AG09319 (cell line): ENCODE measurements at places on chromosomes 1 and 21.

- DNase-seq: no peak
Observed at GRCh38 chr1:209556162-209556690, 27.3 kb upstream of the CAMK1G start.

GRCh38 chr1:147509786-147510395, 31.4 kb upstream of the BCL9 start:
- no peak for DNase-seq

- no peak for DNase-seq
Observed at GRCh38 chr1:81706650-81707435, 93.9 kb upstream of the ADGRL2 start.

DNA sequence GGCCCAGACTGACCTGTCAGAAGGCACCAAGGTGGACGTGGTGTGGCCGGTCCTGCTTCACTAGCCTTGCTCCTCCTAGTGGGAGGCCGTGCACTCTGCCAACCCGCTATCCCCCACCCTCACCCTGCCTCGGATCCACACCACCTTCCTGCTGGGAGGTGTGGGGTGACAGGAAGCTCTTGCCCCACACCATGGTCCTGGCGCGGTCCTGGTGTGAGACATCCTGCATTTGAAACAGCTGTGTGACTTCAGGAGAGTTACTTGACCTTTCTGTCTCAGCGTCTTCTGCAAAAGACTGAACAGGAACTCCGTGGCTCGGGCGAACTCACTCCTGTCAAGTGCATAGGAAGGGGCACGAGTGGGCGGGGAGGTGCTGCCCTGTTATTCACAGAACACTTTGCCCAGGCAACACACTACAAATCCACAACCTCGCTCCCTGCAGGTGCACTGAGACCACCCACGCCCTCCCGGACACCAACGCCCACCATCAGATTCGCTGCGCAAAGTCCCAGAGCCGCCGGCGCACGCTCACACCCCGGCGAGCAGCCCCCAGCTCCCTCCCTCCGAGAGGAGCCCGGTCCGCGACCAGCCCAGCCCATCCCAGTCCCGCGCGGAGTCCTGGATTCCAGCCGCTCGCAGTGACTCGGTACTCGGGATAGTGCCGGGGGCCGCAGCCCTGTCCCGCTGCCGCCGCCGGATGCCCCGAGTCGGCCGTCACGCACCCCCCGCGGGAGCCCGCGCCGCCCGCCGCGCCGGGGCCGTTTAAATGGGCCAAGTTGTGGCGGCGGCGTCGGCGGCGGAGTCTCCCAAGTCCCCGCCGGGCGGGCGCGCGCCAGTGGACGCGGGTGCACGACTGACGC, at the start of gene SAMD11:
SAMD11 (plus strand) TSS at position 793 of the 860 bp plus-strand sequence. CDS start 509 bp downstream, outside the sequence.
- DNase-seq: peak; percentile 61

GRCh38 chr1:40712997-40713396, 21.5 kb downstream of the NFYC start:
- DNase-seq: no peak

- no peak for DNase-seq
Observed at GRCh38 chr1:27885621-27886352, 13.4 kb downstream of the THEMIS2 start.

DNA sequence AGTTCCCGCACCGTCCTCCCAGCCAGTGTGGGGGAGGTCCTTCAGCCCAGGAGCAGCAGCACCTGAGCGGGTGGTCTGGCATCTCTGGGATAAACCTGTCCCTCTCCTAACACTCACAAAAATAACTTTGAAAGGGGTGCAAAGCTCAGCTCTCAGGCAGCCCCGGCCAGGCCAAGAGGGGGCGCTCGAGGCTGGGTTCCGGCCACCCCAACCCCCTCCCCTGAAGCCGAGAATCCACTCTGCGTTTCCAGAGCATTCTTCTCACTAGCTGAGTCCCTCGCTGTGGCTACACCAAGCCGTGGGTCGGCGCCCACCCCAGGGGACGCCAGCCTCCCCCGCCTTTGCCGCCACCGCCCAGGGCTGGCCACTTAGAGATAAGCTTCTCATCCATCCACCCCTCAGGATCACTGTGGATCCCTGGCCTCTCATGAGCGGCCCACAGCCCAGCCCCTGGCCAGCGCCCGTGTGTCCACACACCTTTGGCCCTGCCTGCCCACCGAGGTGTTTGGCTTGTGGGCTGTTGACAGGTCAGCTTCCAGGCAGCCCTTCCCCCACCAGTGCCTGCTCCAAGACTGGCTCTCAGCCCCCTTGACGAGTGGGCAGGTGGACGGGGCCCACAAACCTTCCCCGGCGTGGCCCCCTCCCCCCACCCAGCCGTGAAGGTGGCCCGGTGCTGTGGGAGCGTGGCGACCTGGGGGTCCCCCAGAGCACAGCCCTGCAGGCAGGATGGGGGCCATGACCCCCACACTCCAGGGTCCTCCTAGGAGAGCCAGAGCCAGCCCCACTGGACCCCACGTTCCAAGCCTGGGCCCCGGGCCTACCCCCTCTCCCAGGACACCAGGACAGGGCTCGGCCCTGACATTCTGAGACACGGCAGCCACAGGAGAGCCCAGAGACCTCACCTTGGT, 1.9 kb downstream of the FTCD start:
- DNase-seq: no peak

DNA sequence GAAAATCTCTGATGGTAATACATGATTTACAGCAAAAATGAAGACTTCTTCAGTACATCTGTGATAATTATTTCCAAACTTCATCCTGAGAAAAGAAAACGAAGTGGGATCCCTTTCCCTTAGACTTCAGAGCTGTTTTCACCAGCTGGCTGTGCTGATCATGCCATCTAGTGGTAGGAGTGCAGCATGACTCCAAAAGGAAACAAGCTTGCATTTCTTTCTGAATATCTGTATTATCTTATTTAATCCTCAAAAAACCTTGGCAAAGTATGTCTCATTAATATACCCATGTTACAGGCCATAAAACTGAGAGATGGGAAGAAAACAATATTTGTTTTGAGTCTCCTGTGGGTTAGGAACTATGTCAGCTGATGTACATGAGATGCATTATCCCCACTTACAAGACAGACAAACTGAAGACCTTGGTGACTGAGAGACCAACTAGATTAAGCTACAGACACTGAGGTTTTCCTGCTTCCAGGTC, 9.8 kb upstream of the GJA8 start:
- peak; percentile 20 for DNase-seq

DNA sequence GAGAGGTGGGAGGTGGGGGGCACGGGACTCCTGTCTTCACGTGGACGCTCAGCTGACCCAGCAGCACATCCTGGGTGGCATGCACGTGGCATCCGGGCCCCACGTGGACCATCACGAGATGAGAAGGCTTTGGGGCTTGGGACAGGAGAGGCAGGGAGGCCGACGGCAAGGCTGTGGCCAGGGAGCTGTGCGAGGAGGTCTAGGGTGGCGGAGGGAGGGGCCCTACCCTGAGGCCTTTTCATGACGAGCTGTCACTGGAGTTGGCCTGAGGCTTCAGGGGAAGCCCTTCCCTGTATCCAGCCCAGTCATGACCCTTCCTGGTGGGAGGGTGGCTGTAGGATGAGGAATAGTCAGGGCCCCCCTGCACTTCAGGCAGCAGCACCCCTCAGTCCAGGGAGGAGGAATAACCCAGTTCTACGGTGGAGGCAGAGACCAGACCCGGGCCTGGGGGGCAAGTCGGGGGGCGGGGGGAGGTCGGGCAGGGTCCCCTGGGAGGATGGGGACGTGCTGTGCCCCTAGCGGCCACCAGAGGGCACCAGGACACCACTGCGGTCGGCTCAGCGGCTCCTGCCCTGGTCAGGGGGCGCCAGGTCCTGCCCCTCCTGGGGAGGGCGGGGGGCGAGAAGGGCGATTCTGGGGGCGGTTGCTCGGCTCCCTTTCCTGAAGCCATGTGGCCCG, 2.0 kb upstream of the PERM1 start:
- no peak for DNase-seq

DNA sequence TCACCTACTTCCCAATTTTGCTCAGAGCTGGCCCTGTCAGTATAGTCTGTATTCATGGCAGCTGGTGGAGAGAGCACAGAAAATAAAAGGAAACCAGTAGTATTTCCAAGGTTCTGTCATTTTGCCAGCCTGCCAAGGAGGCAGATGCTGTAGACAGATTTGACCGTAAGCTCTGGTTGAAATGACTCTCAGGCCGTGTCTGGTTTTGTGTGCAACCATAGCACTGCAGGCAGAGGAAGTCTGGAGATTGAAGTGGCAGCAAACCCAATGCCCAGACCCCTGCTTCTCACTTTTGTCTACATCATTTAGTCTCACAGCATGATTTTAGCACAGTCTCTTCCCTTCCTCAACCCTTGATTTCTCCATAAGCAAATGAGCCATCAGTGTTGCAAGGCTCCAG, 291.7 kb downstream of the PAPPA2 start:
- DNase-seq: no peak

DNA sequence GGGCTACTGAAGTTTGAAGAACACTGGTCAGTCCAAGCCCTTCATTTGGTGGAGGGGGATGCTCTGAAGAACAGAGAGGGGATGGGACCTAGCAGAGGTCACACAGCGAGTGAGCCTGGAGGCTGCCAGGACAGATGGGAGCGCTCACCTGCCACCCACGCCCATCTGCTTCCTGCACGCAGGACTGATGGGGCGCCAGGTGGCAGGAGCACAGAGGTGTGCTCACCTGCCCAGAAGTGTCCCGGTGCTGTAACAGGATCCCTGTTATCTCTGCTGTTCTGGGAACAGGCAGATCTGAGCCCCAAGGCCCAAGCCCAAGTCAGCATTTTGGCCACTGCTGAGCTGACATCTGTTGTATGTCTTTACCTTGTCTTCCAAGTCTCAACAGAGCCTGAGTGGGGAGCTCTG, 40.5 kb downstream of the EPHB2 start:
- DNase-seq: no peak

GRCh38 chr1:230800891-230801840, 54.0 kb downstream of the CAPN9 start:
- no peak for DNase-seq

DNA sequence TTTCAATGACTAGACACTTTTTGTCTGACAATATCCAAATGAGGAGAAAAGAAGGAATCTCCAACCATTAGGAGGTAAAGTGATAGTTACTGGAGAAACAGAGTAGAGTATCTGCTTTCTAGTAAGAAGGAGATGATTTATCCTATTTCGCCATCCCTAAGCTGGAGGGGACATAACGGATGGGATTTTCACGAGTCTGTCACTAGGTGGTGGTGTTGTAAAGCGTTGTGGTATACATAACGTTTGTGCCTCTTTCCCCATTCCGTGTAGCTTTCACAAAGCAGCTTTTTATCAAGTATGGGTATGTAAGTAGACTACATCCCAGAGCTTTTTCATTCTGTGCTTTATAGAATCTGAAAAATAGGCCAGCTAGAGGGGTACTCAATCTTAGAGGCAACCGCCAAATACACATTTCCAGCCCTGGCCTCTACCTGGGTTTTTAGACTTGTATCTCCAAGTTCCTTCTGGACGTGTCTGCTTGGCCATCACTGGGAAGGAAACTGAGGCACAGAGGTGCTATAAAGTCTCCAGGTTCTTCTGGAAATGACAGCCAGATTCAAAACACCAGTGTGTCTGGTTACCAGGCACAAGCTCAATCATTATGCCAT, 33.3 kb upstream of the FAM3B start:
- peak; percentile 69 for DNase-seq

GRCh38 chr1:181704546-181704945, 221.2 kb downstream of the CACNA1E start:
- DNase-seq: no peak

GRCh38 chr1:89831462-89832120, 10.8 kb downstream of the LRRC8D start:
- DNase-seq: no peak

DNA sequence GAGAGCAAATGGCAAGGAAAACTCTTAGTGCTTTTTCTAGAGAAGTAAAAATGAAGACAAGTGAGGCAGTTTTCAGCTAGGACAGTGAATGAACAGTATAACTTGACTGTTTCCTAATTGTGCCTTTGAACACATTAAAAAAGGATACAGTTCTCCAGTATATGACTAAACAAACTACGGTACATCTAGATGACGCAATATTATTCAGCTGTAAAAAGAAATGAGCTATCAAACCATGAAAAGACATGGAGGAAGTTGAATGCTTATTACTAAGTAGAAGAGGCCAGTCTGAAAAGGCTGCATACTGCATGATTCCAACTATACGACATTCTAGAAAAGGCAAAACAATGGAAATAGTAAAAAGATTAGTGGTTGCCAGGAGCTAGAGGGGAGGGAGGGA, 206.3 kb downstream of the SIPA1L2 start:
- DNase-seq: no peak

DNA sequence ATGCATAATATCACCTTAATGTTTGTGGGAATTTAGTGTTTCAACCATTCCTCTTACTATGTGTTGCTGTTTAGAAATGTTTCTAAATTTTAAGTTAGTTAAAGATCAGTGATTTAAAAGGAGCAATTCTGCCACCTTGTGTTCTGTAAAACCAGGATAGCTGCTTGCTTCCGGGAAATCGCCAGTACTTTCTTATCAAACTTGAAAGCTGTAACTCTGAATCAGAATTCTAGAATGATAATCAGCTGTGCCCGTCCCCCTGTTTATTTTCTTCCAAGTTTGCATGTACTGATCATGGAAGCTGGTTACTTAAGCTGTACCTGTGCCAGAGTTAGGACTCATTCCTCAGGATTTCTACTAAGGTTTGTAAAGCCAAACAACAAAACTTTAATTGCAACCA, 656.4 kb downstream of the LTN1 start:
- peak; percentile 92 for DNase-seq
